Nephron progenitor cell (in vitro differentiated cells): ENCODE measurements at places on chromosomes 13 and 19.

DNA sequence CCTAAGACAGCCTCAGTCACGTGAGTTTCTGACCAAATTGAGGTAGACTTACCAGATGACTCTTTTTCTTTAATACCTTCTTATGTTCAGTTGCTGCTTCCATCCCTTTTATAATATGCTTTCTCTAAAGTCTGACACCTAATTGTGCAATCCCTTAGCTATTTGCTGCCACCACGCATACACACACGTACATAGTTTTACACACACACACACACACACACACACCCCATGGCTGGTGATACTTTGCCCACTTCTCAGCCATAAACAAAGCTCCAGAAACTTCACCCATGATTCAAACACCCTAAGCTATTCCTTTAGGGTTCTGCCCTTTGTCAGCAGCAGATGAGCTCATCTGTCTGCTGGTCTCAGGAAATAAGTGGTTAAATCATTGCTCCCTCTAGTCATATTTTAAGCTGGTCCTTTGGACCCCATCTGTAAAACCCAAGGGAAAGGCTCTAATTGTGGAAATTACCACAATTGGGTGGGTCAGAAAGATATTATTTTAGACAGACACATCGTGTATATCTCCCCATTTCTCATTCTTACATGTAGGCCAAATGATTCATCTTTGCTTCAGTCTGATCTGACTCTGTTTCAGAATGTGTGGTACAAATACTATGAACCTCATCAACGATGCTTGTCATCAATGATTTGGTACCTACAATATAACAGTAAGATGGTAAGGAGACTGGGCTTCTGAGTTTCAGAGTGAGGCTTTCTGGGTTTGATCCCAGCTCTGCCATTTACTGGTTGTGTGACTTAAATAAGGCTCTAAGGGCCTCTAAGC, 69.2 kb downstream of the NALCN start:
- no peak for DNase-seq

DNA sequence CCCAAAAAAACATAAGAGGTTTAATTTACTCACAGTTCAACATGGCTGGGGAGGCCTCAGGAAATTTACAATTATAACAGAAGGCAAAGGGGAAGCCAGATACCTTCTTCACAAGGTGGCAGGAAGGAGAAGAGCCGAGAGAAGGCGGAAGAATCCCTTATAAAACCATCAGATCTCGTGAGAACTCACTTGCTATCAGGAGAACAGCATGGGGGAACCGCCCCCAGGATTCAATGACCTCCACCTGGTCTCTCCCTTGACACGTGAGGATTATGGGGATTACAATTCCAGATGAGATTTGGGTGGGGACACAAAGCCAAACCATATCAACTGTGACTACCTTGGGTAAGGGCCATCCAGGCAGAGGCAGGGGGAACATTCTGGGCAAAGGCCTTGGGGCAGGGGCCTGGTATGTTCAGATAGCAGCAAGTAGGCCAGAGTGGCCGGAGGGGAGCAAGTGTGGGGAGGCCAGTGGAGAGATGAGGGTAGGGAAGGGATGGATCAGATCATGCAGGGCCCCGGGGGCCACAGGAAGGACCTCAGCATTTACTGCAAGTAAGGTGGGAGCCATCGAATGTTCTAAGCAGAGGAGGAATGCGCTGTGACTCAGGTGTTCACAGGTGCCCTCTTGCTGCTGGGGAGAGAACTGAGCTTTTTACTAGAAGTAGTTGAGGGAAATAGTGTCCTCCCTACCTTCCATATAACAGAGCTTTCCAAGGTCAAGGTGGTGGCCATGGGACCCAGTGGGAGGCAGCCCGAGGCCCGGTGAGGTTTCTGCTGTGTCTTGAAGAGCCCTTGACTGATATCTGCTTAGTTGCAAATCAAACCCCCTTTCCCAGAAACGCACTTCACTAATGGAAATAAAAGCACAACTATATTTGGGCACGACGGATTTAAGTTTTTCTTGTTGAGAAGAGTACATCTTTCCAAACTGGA, 18.0 kb downstream of the RAB3D start:
- DNase-seq: no peak

GRCh38 chr19:4589579-4590410, 30.3 kb upstream of the SEMA6B start:
- peak; percentile 59 for DNase-seq

- no peak for DNase-seq
These were observed 107.8 kb downstream of the EDNRB start for GRCh38 chr13:77810878-77811277.

- DNase-seq: no peak
These were observed 49.5 kb upstream of the TPM4 start for GRCh38 chr19:16026756-16027155.

GRCh38 chr19:29836409-29836825, 24.6 kb downstream of the CCNE1 start:
- no peak for DNase-seq

GRCh38 chr13:52599848-52600603, 42.2 kb upstream of the HNRNPA1L2 start:
- peak; percentile 77 for DNase-seq

GRCh38 chr13:98492335-98493041, 84.4 kb downstream of the STK24 start:
- no peak for DNase-seq

DNA sequence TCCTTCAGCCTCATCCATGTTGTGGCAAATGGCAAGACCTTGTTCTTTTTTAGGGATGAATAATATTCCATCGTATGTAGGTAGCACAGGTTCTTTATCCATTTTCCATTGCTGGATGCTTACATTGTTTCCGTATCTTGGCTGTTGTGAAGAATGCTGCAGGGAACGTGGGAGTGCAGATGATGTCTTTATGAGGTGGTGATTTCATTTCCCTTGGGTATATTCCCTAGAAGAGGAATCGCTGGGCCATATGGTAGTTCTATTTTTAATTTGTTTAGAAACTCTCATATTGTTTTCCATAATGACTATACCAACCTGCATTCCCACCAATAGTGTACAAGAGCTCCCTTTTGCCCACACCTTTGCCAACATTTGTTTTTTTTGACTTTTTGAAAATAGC, 186.3 kb upstream of the TMTC4 start:
- DNase-seq: no peak

DNA sequence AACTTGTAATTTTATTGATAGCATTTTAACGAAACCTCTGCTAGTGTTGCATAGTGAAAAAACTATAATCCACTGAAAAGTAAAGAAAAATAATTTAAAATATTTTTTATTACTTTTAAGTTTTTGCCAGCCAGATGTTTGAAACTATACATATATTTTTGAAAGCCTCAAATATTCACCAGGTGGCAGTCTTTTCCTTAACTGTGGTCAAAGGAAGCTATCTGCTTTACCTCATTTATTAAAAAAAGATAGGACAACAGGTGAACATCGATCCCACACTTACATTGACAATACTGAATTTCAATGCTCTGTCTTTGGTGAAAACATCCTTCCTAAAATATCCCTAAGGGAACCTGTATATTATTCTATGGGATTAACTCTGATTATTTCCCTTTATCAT, 100.5 kb downstream of the TRPC4 start:
- DNase-seq: no peak

DNA sequence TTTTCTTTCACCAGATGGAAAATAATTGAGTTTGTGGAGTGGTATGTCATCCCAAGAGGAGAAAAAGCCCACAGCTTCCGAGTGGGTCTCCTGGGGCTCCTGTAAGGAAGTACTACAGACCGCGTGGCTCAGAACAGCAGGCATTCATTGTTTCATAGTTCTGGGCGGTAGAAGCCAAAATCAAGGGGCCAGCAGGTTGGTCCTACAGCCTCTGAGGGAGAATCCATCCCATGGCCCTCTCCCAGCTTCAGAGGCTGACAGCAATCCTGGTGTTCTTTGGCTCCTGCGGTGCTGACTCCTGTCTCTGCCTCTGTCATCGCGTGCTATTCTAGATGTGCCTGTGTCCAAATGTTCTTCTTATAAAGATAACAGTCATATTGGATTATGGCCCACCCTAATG, 362.6 kb downstream of the FGF14 start:
- DNase-seq: no peak

DNA sequence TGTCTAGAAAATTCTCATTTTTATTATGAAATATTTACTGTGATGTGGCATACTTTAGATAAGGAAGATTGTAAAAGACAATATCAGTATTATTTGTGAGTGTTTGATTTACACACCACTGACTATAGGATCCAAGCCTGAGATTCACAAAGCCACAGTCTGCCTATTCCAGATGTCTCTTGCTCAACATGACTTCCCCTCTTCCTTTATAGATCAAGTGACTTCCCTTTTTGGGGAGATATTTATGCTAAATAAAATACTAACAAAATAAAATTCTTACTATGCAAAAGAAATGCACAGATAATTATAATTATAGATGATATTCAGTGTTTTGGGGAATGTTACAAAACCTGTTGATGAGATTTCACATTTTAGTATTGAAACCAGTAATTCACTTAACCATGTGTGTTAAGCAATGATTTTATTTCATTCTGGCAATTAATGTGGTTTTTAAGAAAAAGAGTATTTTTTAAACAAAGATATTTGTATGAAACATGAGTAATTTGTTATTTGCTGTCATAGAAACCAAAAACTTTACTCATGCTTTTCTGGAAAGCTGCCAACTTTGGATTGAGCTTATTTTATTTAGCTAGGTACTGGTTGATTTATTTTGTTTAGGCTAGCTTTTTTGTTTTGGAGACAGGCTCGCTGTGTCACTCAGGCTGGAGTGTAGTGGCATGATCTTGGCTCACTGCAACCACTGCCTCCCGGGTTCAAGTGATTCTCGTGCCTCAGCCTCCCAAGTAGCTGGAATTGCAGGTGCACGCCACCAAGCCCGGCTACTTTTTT, 13.7 kb upstream of the GPR183 start:
- DNase-seq: no peak
